ENCODE measurements at places on chromosomes 12 and 14.

GRCh38 chr12:26688344-26688904 lies 144.6 kb downstream of the ITPR2 start:
- no peak for DNase-seq

GRCh38 chr12:2681450-2682205 lies 113.1 kb upstream of the FKBP4 start:
- no peak for DNase-seq

GRCh38 chr14:90627478-90627877 lies 188.8 kb downstream of the TTC7B start:
- DNase-seq, result no peak

GRCh38 chr14:100813291-100813690 lies 12.6 kb upstream of the MEG3 start:
- no peak for DNase-seq

DNA sequence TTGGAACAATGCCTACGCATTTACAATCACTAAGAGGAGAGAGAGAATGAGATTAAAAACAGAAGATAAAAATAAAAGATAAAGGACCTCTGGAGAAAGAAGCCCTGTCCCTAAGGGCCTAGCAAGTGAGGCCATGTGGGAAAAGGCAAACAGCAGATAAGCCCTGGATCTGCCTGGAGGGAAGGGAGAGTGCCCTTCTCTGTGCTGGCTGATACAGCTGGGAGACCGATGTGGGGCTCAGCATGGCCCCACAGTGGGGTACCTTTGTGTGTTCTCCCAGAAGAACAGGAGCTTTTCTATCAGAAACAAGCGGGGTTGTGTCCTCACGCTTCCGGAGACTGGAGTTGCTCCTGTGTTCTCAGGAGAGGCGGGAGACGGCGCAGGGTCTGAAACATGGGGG lies 59.9 kb downstream of the TMCC3 start:
- DNase-seq, result no peak

DNA sequence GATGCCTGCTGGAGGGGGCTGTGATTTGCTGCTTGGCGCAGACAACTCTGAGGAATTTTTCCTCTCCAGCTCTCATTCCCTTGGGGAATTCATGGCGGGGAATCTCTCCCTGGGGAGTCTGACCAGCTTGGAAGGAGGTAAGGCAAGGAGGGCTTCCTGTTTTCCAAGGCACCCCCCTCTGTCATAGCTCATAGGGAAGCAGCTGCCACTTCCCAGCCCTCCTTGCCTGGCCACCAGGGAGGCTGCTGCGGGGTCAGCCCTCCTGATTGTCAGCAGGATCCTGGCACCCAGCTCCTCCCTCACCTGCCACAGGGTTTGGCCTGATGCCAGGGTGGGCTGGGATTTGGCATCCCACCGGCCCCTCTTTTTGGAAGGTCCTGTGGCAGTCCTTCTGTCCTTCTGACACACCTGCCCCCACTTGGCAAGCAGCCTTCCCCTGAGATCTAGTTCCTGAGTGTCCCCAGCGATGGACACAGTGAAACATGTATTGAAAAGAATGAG lies 74.9 kb downstream of the TSPAN9 start:
- no peak for DNase-seq

GRCh38 chr14:38254571-38255407 lies 1.1 kb downstream of the CLEC14A start:
- DNase-seq, result no peak

- DNase-seq, result no peak
These were observed 180.8 kb downstream of the ADCK1 start for GRCh38 chr14:77980475-77981321.

- DNase-seq, result no peak
These were observed 23.6 kb downstream of the TMEM30B start for GRCh38 chr14:61257469-61258057.

GRCh38 chr12:116697305-116697704 lies 40.6 kb downstream of the SPRING1 start:
- DNase-seq, result no peak

GRCh38 chr14:52124791-52125684 lies 56.2 kb upstream of the NID2 start:
- DNase-seq, result no peak

GRCh38 chr14:47300796-47301195 lies 374.6 kb downstream of the MDGA2 start:
- peak; percentile 46 for DNase-seq

GRCh38 chr14:24674204-24674970 lies 40.4 kb upstream of the GZMB start:
- DNase-seq, result no peak

DNA sequence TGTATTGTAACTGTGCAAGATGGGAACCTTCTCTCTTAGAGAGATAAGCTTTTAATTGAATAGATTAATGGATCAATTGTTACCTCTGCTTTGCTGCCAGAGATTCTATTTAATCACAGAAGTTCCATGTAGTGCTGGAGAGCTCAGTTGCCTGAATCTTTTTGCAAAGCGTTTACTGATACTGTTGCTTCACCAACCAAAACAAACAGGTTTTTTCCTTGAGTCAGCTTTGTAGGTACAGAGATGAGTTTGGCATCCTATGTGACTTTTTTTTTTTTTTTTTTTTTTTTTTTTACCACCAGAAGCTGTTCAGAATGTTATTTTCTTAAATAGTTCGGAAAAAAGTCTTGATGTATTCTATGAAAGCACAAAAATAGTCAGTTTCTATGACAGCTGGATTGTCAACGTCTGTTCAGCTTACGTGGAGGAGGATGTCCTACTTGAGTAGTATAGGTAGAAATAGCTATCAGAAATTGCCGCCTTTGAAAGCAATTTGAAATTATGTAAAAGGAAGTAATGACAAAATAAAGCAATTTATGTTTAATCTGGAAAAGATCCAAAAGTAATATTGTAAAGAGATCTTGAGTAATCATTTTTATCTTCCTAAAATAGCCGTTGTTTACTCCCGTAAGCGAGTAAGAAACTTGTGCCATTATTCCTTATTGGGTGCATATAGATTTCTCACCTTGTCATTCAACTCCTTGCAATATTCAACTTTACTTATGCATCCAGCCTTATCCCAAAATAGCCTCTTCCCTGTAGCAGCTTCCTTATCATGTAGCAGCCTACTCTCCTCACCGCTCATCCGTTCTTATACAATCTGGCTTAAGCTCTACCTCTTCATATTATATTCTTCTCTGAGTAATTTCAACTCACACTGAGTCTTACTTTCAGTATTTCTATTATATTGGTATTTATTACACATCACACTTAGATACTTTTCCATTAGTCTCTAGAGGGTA lies 5.2 kb downstream of the LRRK2 start:
- no peak for DNase-seq

DNA sequence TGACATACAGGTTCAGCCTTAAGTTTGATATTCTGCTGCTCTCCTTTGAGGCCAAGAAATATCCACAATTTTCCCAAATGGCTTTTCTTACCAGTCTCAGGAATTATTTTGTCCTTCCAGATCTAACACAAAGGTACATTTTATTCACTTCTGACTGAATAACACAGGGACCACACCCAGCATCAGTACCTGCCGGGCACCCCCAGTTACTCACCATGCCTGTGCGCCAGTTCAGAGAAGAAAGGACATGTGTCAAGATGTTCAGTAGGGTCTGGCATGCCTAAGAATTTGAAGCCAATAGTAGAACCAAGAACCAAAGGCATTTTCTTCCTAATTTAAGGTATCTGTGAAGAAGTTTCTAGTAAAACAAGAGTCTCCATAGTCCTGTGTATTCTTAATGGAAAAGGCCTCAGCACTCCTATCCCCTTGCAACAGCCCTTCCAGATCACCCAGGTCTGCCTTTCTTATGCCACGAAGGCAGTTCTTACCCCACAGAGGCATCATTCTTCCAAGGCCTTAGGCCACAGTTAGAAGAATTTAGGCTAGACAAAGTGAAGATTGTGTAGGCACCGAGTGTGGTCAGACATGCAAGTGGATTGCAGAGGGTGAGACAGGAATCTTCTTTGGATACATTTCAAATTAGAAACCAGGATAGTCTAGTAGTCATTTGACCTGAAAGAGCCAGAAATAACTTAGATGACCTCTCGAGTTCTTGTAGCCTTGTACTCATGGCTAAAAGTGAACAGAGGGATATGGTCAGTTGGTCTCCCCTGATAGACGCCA lies 140.1 kb upstream of the HIF1A start:
- no peak for DNase-seq

- DNase-seq, result no peak
These were observed 6.6 kb upstream of the CALCOCO1 start for GRCh38 chr12:53733807-53734200.

DNA sequence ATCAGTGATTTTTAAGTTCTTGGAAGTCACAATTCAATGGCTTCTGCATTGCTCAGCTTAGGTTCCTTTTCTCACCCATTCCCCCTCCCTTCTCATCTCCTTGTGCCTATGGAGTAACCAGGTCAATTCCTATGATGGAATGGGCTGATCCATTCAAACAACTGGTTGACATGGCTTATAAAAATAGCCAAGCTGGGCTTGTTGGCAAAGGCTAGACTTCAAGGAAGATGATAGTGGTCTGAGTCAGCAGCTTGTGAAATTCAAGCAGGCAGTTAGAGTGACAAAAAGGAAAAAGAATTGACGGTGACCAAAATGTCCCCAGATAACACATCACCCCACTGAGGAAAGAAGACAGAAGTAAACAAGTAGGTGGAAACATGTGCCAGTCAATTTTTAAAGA lies 119.9 kb upstream of the PCED1B start:
- peak; percentile 97 for DNase-seq

DNA sequence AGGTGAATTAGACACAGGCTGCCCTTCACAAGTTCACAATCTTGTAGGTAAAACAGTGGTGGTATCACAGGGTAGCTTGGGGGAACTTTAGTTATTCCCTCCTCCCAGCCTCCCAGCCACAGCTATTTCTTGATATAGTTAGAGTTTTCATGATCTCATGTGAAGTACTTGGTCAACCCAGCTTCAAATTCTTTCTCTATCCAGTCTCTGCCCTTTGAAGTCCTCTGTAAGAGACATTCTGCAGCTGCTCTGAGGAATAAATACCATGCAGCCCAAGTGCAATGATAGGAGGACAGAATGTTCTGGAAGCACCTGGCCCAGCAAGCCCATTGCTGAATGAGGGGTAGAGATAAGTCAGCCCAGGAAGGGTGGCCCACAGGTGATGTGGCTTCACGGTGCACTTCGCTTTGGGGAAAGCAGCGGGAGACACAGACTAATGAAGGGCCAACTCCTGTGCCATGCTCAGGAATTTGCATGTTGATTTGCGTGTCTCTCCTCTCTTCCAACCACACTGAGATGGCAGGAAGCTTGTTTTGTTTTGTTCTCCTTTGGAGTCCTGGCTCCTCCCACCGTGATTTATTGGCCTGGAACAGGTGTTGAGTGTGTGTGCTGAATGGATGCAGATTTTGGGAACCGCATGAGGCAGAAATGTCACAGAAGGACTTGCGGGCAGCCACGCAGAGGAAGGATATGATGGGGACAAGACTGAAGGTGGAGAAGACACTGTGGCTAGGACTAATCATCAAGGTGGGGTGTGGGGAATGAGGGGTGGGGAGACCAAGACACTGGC lies 8.0 kb upstream of the TXNRD1 start:
- no peak for DNase-seq

DNA sequence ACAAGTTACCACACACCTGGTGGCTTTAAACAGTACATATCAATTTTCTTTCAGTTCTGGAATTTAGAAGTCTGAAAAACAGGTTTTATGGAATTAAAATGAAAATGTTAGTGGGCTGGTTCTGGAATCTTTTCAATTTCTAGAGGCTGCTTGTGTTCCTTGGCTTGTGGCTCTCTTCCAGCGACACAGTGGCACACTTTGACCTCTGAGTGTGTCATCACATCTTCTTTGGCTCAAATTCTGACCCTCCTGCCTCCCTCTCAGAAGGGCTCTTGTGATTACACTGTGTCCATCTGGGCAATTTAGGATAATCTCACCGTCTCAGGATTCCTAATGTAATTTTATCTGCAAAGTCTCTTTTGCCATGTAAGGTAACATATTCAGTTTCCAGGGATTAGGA lies 170.0 kb downstream of the PLCZ1 start:
- DNase-seq, result no peak

- DNase-seq, result no peak
These were observed 125.6 kb downstream of the TTC8 start for GRCh38 chr14:88950069-88950468.

DNA sequence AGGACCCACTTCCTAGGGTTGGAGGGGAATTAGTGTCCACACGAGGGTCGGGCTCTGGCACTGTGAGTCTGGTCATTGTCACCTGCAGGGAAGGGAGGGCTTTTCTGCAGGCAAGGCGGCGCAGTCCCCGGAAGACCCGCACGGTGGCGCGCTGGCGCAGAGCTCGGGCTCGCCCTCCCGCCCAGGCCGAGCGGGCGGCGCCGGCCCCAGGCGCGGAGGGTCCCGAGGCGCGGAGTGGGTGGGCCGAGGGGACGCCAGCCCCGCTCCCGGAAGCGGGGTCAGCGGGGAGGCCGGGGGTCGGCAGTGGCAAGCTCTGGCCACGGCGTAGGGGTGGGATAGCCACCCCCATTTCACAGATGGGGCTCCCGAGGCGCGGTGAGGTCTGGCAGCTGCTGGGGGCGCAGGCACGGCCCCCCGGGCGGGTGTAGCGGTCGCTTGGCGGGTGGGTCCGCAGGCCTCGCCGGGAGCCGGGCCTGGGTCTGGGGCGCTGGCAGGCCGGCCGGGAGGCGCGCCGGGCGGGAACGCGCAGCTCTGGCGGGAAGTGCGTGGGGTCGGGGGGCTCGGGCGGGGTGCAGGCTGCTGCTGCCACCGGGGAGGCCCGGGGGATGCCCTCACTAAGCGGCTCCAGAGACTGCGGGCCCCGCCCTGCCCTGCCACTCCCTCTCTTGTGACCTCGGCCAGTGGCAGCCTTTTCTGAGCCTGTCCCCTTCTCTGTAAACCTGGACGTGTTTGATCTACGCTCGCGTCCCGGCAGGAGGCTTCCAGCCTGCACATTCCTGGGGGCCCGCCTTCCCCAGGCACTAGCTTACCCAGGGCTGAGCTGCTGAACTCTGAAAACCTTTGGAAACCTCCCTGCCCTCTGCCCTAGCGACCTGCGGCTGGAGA lies 46.1 kb downstream of the CYP46A1 start:
- DNase-seq, result no peak

DNA sequence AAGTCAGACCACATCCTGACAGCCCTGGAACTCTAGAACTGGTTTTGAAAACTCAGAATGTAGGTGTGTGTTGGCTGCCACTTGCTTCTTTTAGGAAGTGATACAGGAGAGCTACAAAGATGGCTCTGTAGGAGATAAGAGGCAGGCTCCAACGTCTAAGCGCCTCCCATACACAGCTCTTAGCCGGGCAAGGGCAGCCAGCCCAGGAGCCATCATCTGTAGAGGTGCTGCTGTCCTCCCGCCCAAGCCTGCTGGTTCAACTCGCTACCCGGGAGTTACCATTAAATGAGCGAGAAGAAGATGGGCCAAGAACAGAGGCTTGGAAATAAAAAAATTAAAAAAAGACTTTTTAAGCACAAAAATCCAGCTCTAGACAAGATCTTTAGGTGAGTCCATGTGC lies 61.2 kb upstream of the DIO3 start:
- no peak for DNase-seq
